ENCODE measurements at places on chromosomes 16 and 17. TPM values are rescaled to one million over a fixed set of nuclear protein-coding genes. Genes with fewer than 3 reads are reported as not detected.

TERB1 gene
- not detected for total RNA-seq

CCDC47 gene
- 39.1 TPM for total RNA-seq

KLHL10 gene
- 0.09 TPM for total RNA-seq

ZSCAN10 gene
- 0.13 TPM for total RNA-seq

CFAP97D1 gene
- total RNA-seq: under 0.01 TPM
